ENCODE measurements at places on chromosomes 6 and 20.

DNA sequence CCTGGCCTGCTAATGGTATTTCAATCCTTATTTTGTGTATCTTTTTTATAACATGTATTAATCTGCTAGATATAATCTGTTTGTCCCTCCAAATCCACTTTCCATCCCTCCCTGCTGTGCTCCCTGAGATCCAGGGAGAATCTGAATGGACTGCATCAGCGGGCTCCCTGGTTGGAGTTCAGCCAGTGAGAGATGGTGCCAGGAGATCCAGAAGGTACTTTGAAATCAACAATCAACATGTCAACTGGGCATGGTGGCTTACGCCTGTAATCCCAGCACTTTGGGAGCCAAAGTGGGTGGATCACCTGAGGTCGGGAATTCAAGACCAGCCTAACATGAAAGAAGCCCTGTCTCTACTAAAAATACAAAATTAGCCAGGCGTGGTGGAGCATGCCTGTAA is 4.4 kb downstream of the ATF6B start:
- no peak for DNase-seq

DNA sequence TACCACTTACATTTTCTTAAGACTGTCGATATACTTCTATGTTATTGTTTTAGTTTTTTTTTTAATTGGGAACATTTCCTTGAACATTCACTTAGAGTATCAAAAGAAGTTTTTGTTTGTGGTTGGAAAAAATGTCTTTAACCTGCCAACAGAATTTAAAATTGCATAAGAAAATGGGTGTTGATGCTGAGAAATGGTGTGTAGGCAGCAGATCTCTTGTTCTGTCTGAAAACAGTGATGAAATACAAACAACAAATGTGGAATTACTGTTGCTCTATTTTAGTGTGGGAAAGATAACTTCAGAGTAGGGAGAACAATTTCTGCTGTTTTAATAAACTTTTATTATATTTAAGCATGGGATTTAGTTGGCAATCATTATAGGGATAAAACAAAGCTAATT is 293.5 kb downstream of the CDKAL1 start:
- DNase-seq, result no peak

DNA sequence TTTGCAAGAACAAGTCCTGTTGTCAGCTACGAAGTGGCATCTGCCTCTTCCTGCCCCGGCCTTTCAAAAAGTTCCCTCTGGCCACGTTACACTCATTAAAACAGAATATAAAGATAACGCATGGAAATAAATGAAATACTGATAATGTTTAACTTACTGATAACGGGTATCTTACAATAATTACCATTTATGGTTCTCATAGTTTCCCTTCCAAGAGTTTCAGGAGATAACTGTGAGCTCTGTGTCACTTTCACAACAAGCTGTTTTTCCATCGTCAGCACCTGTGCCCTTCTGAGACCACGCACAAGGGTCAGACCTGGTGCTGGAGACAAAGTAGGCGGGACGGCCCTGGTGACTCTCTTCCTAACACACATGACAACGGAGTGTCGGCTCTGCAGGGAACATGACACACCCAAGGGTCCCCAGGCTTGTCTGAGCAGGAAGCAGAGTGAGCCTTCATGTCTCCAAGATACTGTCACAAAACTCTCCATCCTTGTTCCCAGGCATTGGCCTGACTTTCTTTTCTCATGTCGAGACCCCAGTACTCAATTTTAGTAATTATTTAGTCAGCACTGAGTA is 86.2 kb upstream of the THBS2 start:
- DNase-seq, result no peak

DNA sequence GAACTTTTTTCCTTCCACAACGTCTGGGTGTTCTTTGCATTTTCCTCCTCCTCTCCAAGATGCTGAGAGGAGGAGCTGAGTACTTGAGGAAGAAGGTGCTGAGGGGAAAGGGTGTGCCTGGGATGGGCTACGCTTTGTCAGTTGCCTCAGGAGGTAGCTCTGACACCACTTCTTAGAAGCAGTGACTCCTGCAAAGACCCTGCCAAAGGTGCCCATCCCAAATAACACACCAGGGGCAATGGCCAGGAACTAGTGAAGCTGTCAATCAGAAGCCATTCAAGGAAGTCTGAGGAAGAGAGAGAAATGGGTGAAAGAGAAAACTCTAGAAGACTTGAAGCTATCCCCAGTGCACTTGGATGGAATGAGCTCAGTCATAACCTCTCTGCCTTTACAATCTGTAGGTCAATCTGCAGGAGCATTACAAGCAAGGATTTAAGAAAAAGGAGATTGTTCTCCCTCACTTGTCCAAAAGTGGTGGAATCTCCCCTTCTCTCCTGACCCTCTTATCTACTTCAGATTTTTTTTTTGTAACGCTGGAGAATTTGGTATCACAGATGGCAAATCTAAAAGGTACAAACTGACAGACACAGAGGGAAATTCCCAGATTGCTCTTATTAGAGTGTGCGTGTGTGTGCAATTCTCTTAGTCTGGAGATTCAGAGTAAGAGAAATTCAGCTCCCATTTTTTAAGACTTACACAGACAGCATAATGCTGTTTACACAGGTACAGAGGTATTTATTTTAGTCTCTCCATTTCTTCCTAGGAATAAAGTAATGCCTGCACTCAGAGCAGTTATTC is 242.6 kb downstream of the GMPR start:
- no peak for DNase-seq

DNA sequence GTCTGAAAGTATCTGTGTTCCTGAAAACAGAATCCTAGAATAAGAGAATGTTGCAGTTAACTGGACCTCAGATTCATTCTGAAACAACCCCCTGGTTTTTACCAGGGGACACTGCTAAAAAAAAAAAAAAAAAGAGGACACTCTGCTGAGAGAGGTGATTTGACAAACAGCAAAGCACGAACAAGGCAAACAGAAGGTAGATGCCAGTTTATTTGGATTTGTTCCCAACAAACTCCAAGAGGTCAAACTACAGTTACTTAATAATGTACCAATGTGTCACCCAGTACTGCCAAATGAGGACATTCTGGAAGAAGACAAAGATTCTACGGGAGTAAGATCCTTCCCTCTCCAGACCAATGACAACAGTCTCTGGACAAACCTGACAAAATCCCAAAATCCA is 40.6 kb upstream of the SLC22A16 start:
- no peak for DNase-seq

- no peak for DNase-seq
Measured at GRCh38 chr6:120786682-120787081, 547.6 kb downstream of the TBC1D32 start.

GRCh38 chr6:2166717-2167116 is 78.7 kb downstream of the GMDS start:
- no peak for DNase-seq

DNA sequence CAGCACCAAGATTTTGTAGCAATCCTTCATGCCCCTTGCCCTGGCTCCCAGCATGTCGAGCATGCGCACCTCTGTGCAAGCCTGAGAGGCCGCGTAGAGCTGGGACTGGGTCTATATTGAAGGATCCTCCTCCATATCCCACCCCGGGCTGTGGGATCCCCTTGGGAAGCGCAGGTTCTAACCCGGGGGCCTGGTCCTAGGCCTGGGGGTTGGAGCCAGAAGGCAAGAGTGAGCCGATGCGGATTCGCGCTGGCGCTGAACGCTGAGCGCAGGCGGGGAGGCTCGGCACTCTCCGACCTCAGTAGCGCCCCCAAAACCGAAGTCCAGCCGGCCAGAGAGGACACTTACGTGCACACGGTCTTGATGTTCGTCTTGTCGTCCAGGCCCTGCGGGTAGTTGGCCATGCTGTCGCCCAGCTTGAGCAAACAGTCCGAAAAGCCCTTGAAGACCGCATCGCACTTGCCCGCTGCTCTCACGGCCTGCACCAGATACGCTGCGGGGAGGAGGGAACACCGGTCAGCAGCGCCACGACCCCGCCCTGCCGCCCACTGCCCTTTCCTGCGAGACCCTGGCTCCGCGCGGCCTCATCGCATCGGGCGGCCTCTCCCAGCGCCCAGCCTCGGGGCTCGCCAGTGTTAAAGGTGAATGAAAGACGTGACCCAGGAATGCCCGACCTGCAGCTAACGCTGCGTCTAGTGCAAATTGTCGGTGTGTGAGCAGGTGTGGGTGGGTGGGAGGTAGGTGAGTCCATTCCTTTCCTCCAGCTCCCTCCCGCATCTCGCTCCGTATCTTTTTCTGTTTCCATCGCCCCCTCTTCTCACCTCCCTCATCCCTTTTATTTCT is 4.5 kb downstream of the NRN1 start:
- no peak for DNase-seq
